ENCODE measurements at places on chromosomes 16 and 17.

- no peak for DNase-seq
These were observed 306.8 kb upstream of the CCL2 start for GRCh38 chr17:33948309-33948708.

DNA sequence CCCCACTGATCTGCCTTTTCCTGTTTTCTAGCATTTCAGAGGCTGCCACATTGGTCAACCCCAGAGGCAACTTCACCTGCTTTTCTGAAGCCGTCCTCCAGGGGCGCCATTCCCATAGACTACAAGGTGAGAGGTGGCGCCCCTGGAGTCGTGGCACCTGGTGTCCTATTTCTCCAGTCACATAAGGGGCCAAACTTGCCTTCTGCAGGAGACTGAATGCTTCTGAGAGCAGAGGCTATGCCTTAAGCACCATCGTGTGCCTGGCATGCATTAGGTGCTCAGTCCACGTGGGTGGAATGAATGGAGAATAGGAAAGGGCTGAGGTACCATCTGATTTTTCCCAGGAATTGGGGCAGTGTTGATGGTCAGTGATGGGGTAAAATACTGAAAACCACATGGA lies 164.8 kb downstream of the HAPSTR1 start:
- DNase-seq: peak; percentile 47

DNA sequence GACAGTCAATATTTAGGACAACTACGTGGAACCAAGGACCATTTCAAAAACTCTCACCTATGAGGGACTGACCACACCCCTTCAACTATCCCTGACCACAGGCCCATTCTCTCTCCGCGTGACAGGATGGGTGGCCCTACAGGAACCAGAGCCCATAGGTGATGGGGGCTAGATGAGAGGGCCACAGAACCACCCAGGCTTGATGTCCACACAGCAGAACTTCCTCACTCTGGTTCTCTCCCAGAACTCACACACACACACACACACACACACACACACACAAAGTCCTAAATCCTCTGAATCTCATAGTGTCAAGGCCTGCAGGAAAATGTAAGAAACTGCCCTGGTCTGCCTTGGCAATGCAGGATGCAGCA lies 1.5 kb downstream of the ZNF319 start:
- no peak for DNase-seq

GRCh38 chr16:15975172-15975571 lies 25.8 kb downstream of the ABCC1 start:
- DNase-seq: no peak

- no peak for DNase-seq
These were observed 129.8 kb downstream of the OR1D5 start for GRCh38 chr17:2933606-2934005.

GRCh38 chr17:27952366-27952765 lies 59.2 kb upstream of the LYRM9 start:
- no peak for DNase-seq

GRCh38 chr17:43702637-43703036 lies 40.9 kb upstream of the MEOX1 start:
- DNase-seq: peak; percentile 30

Data from activated CD4-positive, alpha-beta T cell treated with anti-CD3 and anti-CD28 coated beads, Interleukin-10, Interleukin-2, amounts not matched to agents 100 ng/mL and 50 ng/mL, durations not matched to agents 16 hours and 8 hours (primary cell).